ENCODE measurements at places on chromosomes 2 and 18. TPM values are rescaled to one million over a fixed set of nuclear protein-coding genes. Genes with fewer than 3 reads are reported as not detected.

The SKA1 gene
- 23.0 TPM for total RNA-seq

The POTEI gene
- total RNA-seq, result 0.07 TPM

The ZNF516 gene
- 9.3 TPM for total RNA-seq

The MATN3 gene
- 0.95 TPM for total RNA-seq
